ENCODE measurements at places on chromosomes 5 and 9.
A peak's percentile ranks its signal among the peaks of the same experiment; 100 is the strongest.

GRCh38 chr5:128408622-128409021, 129.4 kb downstream of the FBN2 start:
- peak; percentile 19 for DNase-seq

GRCh38 chr9:13360188-13360587, 80.7 kb upstream of the MPDZ start:
- no peak for DNase-seq

DNA sequence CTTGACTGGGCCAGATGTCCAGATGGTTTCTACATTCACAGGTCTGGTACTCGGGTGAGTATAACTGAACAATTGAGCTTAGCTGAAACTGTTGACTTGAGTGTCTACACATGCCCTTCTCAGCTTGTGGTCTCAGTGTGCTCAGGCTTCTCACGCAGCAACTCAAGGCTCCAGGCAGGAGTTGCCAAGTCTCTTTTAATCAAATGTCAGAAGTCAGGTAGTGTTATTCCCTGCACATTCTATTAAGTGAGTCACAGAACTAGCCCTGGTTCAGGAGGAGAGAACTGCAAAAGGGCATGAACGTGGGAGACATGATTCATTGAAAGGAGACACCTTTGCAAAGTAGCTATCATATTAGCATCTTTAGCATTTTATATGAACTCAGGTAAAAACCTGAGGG, 199.3 kb upstream of the ACTBL2 start:
- no peak for DNase-seq

- DNase-seq = no peak
Observed at GRCh38 chr5:10306114-10306513, 1.6 kb downstream of the CMBL start.

GRCh38 chr9:84371737-84372136, 31.2 kb upstream of the SLC28A3 start:
- DNase-seq = peak; percentile 79

DNA sequence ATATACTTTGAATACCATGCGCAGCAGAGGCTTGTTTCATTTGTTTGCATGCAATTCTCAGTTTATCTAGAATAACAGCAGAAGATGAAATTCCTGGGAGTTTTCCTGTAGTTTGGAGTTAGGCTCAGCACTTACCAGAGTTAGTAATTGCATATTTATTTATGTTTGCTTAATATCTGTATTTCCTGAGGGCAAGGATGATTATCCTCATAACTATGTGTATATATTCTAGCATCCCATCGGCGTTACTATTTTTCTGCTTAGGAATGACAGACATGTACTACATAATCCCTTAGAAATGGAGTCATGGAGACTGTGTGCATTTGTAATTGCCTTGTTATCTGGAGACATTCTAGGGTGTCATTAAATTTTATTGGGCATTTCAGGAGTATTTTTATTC, 1184.8 kb downstream of the DTWD2 start:
- DNase-seq = peak; percentile 93

DNA sequence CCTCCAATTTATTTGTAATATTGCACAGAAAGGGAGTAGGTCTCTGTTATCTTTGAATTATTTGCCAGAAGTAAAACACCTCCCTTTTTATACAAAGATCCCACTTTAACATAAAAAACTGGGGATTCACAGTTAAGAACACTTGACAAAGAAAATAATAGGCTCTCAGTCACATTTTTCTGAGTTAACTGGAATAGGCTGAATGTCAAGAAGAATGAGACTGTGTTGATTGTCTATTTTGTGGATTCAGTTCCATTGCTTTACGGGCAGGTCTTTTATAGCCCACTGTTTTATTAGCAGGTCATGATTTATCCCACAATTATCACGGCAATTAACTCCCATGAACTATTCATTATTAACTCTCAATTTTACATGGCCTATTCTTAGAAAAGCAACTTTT, 427.4 kb downstream of the CTNND2 start:
- no peak for DNase-seq

- DNase-seq = no peak
Observed at GRCh38 chr5:149622466-149622865, 41.2 kb downstream of the ARHGEF37 start.
